ENCODE measurements at places on chromosomes 12 and 14.

GRCh38 chr12:114406984-114407841 is 1.3 kb upstream of the TBX5 start:
- DNase-seq, result no peak

DNA sequence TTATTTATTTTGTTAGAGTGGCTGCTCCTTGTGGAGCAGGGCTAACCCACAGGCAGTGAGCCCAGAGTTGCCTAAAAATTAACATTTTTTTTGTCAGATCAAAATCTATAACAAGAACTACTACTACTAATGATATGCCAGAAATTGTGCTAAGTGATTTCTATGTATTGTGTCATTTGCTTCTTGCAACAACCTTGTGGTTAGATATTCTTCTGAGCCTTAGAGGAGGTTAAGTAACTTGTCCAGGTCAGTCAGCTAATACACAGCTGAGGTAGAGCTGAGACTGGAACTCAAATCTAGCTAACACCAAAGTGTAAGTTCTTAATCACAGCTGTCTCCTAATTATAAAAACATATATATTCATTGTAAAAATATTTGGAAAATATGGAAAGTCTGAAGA is 29.8 kb downstream of the CFL2 start:
- no peak for DNase-seq

- no peak for DNase-seq
Observed at GRCh38 chr12:124637581-124637981, 70.2 kb upstream of the NCOR2 start.

DNA sequence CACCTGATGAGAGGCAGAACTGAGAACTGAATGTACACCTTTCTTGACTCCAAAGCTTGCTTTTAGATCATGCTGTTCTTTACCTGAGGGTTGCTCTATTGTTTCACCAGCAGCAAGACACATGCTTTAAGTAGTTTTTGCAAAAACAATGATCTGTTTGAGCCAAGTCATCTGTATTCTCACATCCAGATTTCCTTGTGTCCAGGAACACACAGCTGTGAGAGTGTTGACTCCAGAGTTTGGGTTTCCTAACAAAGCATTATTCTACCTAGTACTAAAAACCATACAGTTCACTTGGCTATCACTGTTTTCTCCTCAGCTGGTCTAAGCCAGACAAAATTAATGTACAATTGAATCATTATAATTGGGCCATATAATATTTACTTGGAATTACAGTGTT is 120.4 kb downstream of the STAB2 start:
- DNase-seq, result no peak

DNA sequence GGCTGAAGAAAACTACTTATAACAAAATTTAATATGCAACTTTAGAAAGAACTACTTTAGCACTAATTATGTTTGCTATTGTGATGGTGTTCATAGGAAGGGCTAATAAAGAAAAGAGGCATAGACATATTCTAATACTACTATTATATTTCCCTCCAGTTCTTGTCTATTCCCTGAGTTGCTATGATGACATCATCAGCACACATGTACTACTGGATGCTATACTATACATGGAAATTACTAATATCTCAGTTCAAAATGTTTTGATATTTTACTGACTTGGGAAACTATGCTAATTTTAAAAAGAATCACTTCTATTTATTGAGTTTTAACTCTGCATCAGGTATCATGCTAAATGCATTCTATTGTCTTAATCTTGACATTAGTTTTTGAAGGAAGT is 101.6 kb downstream of the EPS8 start:
- no peak for DNase-seq

GRCh38 chr12:13197032-13197431 is 506 bp downstream of the EMP1 start:
- DNase-seq, result no peak

- no peak for DNase-seq
Observed at GRCh38 chr12:125824276-125824675, 759.0 kb downstream of the AACS start.
